ENCODE measurements at places on chromosomes 2 and 18.

GRCh38 chr2:67919490-67919889 lies 143.3 kb downstream of the C1D start:
- peaks cover 24% of the 10 kb centered on the region for H3K36me3 ChIP-seq
- peak overlapping the region; percentile 97 for H3K27ac ChIP-seq
- H3K4me3 ChIP-seq: no peak overlapping the region
- no peaks in the 10 kb centered on the region for H3K27me3 ChIP-seq

DNA sequence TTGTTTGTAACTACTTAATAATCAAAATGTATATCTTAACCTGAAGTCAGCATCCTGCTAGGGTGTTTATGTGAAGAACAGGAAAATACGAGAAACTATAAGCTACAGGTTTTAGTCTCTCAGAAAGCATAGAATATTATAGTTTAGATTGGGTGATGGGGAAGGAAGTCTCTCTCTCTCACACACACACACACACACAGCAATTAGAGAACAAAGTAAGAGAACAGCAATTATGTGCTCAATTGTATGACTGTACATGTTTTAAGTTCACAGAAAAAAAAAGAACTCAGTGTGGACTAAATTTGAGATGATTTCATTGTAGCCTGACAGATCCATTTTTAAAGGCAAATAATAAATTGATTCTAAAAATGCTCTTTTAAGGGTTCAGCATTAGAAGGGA lies 94.3 kb upstream of the ZNF516 start:
- peak overlapping the region; percentile 73 for H3K4me3 ChIP-seq
- peaks cover 29% of the 10 kb centered on the region for H3K27me3 ChIP-seq
- H3K36me3 ChIP-seq: no peaks in the 10 kb centered on the region
- DNase-seq: no peak
- H3K27ac ChIP-seq: no peak overlapping the region

DNA sequence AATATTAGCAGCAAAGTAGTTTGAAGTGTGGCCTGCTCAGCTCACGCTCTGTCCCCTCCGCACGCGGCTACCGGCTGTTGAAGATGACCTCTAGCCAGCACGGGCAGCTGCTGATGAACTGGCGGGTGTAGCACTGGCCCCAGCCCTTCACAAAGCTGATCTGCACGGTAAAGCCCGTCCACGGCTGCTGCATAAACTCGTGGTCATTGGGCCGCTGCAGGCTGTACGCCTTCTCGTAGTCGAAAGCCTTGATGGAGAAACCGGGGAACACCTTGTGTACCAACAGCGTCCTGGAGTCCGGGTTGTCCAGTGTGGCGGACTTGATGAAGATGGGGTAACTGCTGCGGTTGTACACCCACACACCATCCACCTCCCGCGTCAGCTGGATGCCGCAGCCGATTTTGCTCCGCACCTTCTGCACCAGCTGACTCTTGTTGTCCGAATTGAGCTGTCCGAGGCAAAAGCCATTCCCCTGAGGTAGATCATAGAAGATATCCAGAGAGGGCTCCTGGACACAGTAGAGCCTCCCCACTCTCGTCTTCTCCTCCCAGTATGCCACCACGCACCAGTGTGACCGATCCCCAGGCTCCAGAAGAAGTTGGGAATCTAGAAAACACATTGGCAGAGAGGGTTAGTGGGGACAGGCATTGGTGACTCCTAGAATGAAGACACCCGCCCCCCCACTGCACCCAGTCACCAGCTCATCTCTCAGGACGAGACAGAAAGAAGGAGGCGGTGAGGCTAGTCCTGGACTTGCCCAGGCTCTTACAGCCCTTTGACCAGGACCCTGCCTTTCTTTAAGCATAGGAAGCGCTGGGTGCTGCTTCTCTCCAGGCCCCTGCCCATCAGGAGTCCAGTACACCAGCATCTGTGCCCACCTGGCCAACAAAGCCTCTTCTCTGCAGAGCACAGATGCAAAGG lies 29.2 kb downstream of the SMAD7 start:
- peak overlapping the region; percentile 42 for H3K4me3 ChIP-seq
- H3K4me1 ChIP-seq: peaks cover 100% of the 10 kb centered on the region
- peaks cover 35% of the 10 kb centered on the region for H3K36me3 ChIP-seq
- DNase-seq: no peak

DNA sequence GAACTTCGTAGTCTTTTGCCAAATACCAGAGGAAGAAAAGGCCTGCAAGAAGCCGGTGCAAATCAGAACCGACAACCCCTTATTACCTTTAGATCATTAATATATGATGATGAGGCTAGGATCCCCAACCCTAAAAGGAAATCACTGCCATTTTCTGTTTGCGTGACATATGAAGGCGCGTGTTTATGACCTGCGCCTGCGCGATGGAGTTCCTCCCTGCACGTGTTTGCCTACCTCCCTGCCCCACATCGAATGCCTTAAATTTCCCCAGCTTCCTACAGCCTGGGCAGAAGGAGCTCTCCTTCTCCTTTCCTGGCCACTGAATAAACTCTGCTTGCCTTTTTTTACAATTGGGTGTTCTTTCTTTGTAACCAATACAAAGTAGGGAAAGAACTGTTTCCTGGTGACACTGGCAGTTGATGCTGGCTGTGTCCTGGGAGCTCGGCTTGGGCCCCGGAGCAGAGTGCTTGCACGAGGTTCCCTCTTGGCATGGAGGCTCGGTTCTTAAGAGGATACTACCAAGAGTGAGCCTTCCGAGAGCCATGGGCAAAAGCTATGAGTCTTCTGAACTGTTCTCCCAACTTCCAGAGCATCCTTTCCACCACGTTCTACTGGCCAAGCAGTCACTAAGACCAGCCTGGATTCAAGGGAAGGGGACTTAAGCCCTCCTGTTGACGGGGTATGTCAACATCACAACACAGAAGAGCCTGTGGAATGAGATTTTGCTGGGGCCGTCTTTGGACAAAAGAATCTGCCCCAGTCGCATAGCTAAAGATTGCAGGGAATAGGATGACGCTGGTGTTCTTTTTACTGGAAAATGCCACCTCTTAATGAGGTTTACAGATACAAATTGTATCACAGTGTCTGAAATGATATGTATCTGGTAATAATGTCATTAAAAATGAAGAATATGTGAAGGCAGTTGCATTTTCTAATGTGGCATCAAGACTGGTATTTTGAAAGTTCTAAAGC lies 179.8 kb downstream of the SH3BP4 start:
- peaks cover 13% of the 10 kb centered on the region for H3K27me3 ChIP-seq
- H3K4me1 ChIP-seq: peaks cover 6% of the 10 kb centered on the region
- no peak overlapping the region for H3K4me3 ChIP-seq
- H3K27ac ChIP-seq: no peak overlapping the region

DNA sequence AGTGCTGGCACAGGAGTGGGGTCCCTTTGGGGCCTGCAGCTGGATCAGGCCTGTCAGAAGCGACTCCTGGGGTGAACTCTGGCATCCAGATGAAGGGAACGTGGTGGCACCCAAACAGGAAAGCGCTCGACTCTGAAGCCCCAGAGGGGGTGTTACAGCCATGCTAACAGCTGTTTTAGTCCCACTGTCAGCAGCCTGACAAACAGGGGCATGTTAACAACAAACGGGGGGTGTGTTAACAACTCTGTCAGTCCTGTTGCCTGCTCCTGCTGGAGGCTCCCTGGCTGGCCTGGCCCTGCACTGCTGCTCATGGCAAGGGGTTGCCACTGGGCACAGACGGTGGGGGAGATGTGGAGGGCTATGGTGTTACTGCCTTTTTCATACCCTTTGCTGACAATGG lies 2.6 kb upstream of the RNU2-63P start:
- no peak overlapping the region for H3K27ac ChIP-seq
- H3K27me3 ChIP-seq: peaks cover 9% of the 10 kb centered on the region

DNA sequence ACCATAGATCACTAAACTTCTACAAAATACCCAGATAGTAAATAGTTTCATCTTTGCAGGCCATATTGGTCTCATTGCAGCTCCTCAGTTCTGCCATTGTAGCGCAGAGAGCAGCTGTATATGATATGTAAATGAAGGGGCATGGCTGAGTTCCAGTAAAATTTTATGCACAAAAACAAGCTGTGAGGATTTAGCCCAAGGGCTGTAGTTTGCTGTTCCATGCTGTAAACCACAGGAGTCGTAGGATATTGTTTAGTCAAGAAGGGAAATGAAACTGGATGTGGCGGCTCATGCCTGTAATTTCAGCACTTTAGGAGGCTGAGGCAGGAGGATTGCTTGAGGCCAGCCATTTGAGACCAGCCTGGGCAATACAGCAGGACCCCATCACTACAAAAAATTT lies 83.0 kb downstream of the MGAT5 start:
- no peak overlapping the region for H3K4me3 ChIP-seq
- H3K27ac ChIP-seq: no peak overlapping the region
- peaks cover 15% of the 10 kb centered on the region for H3K36me3 ChIP-seq
- peaks cover 9% of the 10 kb centered on the region for H3K4me1 ChIP-seq
- H3K27me3 ChIP-seq: no peaks in the 10 kb centered on the region
- DNase-seq: no peak

GRCh38 chr2:227615906-227616305 lies 1.3 kb upstream of the SCYGR3 start:
- no peak overlapping the region for H3K27ac ChIP-seq
- H3K4me1 ChIP-seq: peaks cover 7% of the 10 kb centered on the region
- H3K36me3 ChIP-seq: no peaks in the 10 kb centered on the region
- peaks cover 4% of the 10 kb centered on the region for H3K27me3 ChIP-seq

DNA sequence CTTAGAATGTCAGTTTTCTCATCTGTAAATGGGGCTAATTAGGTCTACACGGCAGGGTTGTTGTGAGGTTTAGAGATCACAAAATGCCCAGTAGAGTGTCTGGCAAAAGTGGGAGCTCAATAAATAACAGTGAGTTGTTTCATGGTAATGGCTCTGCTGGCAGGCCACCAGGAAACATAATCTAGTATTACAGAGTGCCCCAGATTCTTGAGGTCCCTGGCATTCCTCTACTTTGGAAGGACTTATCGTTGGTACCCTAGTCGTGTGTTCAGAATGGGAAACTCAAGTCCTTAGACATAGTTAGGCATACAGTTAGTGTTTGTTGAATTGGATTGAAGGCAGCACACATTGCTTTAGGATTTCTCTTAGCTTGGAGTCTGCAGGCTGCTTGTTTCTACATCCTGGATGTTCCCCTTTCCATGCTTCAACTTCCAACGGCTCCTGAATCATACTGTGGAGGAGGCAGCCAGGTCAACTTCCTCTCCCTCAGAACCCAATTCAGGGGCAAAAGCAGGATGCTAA lies 161.5 kb upstream of the FOSL2 start:
- peaks cover 74% of the 10 kb centered on the region for H3K4me1 ChIP-seq
- peaks cover 18% of the 10 kb centered on the region for H3K36me3 ChIP-seq
- DNase-seq: peak; percentile 43
- no peak overlapping the region for H3K4me3 ChIP-seq

GRCh38 chr2:196205011-196205766 lies 33.8 kb upstream of the STK17B start:
- H3K27me3 ChIP-seq: peaks cover 2% of the 10 kb centered on the region
- DNase-seq: no peak
- no peak overlapping the region for H3K4me3 ChIP-seq
- H3K4me1 ChIP-seq: peaks cover 12% of the 10 kb centered on the region
- H3K36me3 ChIP-seq: peaks cover 11% of the 10 kb centered on the region

DNA sequence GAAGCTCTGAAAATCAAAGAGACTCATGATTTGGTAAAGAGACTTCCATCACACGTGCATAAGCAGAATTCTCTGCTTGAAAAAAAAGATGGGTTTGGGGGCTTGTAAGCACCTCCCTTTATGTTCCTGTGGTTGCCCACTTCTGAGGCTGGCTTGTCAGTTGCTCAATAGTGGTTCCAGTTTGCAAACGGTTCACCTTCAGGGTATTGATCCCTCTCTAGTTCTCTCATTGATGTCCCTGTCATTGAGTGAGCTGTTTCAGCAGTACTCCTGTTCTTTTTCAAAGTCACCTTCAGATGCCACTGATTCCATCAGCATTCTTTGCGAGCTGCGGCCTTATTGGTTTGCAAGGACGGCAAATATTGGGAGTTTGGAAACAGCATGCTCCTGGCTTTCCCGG lies 17.1 kb upstream of the YWHAQ start:
- DNase-seq: no peak
- H3K36me3 ChIP-seq: no peaks in the 10 kb centered on the region
- peaks cover 1% of the 10 kb centered on the region for H3K27me3 ChIP-seq
- no peak overlapping the region for H3K27ac ChIP-seq
- peaks cover 8% of the 10 kb centered on the region for H3K4me1 ChIP-seq

DNA sequence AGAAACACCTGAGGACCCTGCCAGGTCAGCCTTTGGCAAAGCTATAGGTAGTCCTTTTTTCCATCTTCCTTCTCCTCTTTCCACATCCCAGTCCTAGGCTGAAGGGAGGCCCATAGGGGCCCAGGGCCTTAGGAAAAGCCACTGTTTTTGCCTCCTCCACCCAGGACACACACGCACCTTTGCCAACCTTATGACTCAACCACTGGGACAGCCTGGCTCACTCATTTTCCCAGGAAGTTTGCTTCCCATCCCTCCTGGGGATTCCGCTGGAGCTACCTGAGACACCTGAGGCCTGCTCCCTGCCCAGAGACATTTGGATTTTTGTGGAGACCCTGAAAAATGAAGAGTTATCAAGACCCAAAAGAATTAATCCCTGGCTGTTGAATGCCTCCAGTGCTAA lies 273.4 kb upstream of the SIX2 start:
- no peak overlapping the region for H3K4me3 ChIP-seq
- no peak overlapping the region for H3K27ac ChIP-seq
- no peaks in the 10 kb centered on the region for H3K36me3 ChIP-seq
- H3K4me1 ChIP-seq: peaks cover 9% of the 10 kb centered on the region
- no peak for DNase-seq

GRCh38 chr2:239262484-239263230 lies 138.2 kb downstream of the HDAC4 start:
- H3K27ac ChIP-seq: no peak overlapping the region
- peaks cover 28% of the 10 kb centered on the region for H3K4me1 ChIP-seq
- H3K4me3 ChIP-seq: no peak overlapping the region
- no peaks in the 10 kb centered on the region for H3K27me3 ChIP-seq
- peaks cover 22% of the 10 kb centered on the region for H3K36me3 ChIP-seq

DNA sequence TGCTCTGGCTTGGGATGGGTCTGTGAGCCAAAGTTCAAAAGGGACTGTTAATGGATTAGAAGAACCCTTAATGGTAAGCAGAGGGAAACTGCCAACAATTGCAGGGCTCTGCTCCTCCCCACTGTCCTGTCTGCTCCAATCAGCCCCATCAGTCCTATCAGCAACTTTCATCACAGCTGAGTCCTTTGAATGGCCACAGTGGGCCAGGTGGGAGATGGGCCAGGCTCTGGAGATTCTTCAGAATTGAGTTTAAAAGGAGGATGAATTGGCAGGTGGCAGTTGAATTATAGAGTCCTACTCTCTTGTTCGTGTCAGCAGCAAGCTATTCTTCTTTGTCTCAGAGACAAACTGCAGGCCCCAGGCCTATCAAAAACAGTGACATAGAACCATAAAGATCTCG lies 573.9 kb downstream of the EPHA4 start:
- no peak for DNase-seq
- no peak overlapping the region for H3K27ac ChIP-seq
- H3K4me1 ChIP-seq: peaks cover 6% of the 10 kb centered on the region
- H3K4me3 ChIP-seq: no peak overlapping the region
- no peaks in the 10 kb centered on the region for H3K27me3 ChIP-seq
